Foreskin melanocyte (primary cell): ENCODE measurements at places on chromosomes 4 and X.

DNA sequence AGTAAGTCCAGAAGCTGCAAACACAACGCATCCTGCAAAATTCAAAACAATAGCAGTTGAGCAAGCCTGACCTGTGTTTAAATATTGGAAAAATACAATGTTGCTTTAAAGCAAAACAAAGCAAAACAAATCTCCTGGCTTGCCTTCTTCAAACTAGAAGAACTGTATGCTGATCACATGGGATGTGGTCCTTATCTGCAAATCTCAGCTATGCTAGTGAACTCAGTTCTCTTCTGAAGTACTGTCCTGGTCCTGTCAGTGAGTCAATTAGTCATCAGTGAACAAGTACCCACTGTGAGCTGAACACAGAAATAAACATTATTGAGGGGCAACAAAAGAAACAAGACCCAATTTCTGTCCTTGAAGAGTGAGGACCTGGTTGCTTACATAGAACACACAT, 522.5 kb downstream of the SMARCA1 start:
- DNase-seq, result no peak

DNA sequence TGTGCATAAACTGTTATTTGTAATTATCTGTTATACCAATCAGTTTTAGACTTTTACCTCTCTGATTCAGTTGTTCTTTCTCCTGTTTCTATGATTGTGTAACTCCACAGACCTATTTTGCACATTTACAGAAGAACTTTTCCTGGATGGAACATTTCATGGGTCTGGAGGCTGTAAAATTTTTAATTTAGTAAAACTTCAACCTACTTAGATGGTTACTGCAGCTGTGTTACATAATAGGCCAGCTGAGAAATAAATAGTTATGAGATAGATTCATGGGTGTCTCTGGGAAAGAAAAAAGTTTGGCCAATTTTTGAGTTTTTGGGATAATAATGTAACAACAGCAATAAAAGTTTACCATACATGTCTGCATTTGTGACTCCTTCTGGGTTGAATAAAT, 253.5 kb downstream of the ARHGAP24 start:
- DNase-seq, result no peak

DNA sequence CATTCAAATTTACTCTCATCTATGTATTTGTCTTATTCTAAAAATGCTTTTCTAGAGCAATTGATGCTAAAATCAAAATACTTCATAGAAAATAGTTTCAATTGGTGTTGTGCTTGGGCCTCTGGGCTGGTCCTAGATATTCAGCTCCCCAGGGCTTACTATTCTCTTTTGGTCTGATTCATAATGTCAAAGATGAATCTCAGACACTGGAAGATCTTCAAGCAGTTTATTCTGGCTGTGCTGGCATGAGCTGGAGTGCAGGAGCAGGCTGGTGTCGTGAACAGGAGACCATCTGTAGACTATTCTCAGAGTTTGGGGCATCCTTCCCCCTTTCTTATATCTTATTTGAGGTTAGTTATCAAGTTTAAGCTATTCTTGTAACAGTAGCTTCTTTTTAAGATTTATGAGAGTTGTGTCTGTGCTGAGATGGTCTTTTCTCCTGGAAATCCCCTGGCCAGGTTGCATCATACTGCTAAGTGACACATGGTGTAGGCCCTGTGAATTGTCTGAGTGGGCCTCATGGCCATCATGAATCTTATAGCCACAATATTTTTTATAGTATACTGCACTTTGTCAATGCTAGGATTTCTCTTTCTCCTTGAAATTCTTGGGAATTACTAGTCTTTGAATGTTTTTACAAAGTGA, 1624.0 kb upstream of the IGFBP7 start:
- DNase-seq, result no peak

DNA sequence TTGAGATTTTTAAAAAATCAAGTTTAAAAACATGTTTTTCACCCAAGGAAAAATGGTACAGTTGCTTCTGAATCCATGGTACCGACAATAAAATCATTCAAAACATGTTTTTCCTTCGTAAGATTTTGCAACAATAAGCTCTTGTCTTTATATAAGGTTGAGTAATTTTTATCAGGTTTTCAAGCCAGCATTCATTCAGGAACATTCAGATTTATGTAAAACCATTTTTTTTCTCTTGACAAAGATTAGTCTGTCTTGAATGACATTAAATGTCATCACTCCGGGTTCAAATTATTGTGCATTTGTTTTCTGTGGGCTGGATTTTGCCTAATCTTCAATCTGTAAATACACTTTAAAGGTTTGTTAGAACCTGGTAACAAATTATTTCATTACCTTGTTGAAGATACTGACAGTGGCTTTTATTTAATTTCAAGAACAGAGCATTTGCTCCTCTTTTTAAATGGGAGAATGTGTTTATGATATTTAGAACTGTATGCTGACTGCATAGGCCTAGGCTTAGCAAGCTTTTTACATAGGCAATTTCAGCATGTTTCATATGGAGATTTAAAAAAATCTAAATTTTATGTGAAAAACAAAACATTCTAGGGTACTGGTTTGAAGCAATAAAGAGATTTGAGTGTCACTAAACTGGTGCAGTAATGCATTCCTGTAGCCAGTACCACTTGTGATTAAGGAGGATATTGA, 336.4 kb upstream of the HAND2 start:
- DNase-seq, result peak; percentile 56

DNA sequence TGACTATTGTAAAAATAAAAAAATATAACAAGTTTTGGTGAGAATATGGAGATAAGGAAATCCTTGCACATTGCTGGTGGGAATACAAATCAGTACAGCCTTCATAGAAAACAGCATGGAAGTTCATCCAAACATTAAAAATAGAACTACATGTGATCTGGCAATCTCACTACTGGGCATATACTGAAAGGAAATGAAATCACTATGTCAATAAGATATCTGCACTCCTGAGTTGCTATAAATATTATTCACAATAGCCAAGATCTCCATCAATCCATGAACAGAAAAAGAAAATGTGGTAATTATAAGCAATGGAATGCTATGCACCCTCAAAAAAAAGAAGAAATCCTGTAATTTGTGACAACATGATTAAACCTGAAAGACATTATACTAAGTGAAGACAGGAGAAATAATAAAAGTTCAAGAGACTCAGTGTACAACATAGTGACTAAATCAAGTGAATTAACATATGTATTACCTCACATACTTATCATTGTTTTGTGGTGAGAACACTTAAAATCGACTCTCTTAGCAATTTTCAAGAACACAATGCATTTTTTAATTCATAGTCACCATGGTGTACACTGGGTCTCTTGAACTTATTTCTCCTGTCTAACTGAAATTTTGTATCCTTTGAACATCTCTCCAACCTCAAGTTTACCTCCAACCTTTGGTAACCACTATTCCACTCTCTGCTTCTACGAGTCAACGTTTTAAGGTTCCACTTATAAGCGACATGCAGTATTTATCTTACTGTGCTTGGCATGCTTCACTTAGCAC, 1703.7 kb upstream of the AGA start:
- no peak for DNase-seq

DNA sequence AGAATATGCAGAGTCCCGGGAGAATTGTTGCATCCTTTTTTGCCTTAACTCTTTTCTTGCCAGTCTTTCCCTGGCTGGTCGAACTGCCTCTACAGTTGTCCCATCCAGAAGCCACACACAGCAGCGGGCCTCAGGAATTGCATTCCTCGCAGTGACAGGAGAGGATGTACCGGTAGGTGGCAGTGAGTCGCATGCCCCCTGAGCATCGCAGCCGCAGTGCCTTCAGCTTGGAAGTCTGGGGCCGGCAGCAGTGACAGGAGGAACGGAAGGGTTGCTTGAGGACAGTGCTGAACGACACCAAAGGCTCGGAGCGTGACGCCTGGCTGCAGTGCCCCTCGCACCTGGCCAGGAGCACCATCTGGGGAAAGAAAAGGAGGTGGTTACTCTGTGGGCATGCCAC, 23.5 kb downstream of the NDP start:
- DNase-seq, result no peak
